ENCODE measurements at places on chromosomes 7 and 10. TPM values are rescaled to one million over a fixed set of nuclear protein-coding genes. Genes with fewer than 3 reads are reported as not detected.

OPALIN gene
- not detected for total RNA-seq

CYP2C19 gene
- not detected for total RNA-seq

DNA sequence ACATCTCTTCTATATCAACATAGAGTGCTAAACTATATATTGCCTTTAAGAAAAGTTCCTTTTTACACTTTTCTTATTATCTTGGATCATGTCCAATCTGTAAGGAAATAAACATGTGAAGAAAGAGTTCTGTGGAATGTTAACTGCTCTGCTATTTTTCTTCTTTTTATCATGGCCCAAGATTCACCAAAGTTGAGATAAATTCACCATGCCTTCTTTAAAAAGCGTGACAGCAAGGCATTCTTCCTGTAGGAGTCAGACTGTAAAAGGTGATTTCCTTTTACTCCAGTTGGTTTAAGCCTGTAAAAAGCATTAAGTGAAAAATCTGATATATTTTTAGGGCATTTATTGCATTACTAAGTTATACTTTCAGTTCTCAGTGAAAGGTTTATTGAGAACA is 165.7 kb upstream of the FZD1 start:
- no peak for DNase-seq

DNA sequence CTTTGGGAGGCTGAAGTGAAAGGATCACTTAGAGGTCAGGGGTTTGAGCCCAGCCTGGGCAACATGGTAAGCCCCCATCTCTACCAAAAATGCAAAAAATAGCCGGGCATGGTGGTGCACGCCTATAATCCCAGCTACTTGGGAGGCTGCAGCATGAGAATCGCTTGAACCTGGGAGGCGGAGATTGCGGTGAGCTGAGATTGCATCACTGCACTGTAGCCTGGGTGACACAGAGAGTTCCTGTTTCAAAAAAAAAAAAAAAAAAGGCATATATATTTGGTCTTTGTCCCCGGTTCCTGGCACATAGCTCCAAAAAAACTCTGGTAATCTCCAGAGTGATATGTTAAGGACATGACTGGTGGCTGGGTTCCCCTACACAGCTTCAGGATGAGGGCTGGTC is 147.3 kb downstream of the SEC23IP start:
- DNase-seq, result no peak

ADIRF gene
- total RNA-seq, result not detected

DNA sequence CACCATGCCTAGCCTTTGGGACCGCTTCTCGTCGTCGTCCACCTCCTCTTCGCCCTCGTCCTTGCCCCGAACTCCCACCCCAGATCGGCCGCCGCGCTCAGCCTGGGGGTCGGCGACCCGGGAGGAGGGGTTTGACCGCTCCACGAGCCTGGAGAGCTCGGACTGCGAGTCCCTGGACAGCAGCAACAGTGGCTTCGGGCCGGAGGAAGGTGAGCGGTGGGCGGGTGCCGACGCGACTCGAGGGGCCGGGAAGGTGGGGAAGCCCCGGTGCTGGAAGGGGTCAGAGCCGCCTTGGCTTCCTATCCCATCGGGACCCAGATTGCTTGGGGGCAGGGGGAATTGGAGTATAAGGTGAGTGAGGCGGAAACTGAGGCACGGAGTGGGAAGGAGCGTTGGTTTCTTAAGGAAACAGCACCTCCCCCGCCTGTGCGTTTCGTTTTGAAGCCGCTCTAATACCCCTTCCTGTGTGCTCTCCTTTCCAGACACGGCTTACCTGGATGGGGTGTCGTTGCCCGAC is 547 bp downstream of the DDIT4 start:
- DNase-seq, result no peak

GRCh38 chr10:2760736-2761135 is 306.6 kb upstream of the PFKP start:
- no peak for DNase-seq

PCGF6 gene
- total RNA-seq, result 14.9 TPM

DNA sequence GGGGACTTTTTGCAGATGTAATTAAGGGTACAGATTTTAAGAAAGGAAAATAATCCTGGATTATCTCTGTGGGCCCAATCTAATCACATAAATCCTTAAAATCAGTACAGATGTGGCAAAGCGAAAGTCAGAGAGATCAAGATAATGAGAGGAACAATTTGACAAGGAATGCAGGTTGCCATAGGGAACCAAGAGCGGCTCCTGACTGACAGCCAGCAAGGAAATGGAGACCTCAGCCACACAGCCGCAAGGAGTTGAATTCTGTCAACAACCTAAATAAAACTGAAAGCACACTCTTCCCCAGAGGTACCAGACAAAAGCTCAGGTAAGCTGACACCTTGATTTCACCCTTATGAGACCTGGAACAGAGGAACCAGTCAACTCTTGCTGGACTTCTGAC is 3.4 kb upstream of the PNPLA8 start:
- DNase-seq, result no peak

TRIM24 gene
- total RNA-seq, result 26.2 TPM

GRCh38 chr10:63692220-63692896 is 171.2 kb downstream of the REEP3 start:
- no peak for DNase-seq

DNA sequence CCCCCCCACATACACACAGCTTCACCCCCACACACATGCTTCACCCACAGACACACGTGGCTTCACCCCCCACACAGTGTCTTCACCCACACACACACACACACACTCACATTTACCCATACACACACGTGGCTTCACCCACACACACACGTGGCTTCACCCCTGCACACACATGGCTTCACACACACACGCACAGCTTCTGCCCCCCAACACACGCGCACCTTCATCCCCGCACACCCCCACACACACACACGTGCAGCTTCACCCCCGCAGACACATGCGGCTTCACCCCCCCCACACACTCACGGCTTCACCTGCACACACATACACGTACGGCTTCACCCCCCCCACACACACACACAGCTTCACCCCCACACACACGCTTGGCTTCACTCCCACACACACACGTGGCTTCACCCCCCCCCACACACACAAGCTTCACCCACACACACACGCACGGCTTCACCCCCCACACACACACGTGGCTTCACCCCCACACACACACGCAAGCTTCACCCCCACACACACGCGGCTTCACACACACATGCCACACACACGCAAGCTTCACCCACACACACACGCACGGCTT is 82.4 kb downstream of the NKX6-2 start:
- no peak for DNase-seq
